ENCODE measurements at places on chromosomes 6 and 20.

DNA sequence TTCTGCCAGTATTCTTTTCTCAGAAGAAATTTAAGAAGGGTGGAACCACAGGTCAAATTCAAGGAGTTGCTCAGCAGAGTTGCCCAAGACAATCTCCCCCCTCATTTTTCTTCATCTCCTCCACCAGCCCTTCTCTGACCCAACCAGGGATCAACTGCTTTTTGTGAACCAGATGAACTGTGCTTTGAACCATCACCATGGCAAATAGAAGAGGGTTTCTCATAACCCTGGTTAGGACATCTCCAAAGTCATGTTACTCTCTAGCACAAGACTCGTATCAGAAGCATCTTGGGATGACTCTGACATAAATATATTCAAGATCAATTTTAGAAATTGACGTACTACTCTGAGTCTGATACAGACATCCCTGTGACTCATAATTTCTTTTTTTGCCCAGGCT, 130.7 kb downstream of the ALDH8A1 start:
- no peak for DNase-seq

DNA sequence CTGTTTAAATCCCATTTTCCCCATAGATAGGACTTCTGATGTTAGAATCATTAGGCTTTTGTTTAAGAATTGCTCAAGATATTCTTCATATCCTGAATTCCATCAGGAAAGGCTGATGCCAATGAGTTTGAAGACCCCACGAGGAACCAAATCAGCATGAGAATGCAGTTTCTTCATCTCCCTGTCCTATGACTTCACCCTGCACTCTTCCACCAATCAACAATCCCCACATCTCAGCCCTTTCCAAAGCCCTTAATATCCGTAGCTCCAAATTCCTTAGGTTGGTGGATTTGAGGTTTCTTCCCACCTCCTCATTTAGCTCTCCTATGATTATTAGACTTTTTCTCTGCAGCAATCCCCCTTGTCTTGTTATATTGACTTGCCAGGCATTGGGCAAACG, 88.3 kb upstream of the PRND start:
- no peak for DNase-seq

GRCh38 chr6:35258858-35259193, 709 bp upstream of the ZNF76 start:
- no peak for DNase-seq

DNA sequence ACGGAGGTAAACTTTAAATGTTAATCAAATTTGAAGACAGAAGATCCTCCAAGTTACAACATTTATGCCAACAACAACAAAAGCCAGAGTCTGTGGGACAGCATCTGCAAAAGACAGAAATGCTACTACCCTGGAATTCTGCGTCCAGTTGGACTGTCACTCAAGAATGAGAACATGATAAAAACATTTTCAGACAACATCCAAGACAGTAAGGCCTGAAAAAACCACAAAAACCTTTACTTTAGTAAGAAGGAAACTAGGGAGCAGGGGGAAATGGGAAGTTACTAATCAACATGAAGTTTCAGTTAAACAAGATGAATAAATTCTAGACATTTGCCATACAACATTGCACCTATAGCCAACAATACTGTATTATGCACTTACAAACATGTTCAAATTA, 77.6 kb downstream of the MLIP start:
- no peak for DNase-seq

- DNase-seq = no peak
These were observed 76.7 kb upstream of the CARMIL1 start for GRCh38 chr6:25202504-25202903.

DNA sequence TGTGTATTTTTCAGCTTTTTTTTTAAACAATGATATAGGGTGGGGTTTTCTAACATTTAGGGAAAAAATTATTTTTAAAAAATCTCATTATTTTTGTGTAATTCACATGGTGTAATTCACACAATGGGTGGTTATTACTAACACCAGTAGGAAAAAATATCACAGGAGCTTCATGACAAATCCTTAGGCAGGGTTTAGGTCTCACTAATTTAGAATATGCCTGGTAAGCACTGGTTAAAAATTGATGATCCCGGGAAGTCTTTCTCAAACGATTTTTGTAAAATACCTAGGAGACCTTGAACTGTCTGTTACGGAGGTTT, 29.5 kb upstream of the ZNF217 start:
- no peak for DNase-seq

Measured in activated CD8-positive, alpha-beta memory T cell treated with anti-CD3 and anti-CD28 coated beads for 1 hour (primary cell).